ENCODE measurements at places on chromosomes 16 and 17.

DNA sequence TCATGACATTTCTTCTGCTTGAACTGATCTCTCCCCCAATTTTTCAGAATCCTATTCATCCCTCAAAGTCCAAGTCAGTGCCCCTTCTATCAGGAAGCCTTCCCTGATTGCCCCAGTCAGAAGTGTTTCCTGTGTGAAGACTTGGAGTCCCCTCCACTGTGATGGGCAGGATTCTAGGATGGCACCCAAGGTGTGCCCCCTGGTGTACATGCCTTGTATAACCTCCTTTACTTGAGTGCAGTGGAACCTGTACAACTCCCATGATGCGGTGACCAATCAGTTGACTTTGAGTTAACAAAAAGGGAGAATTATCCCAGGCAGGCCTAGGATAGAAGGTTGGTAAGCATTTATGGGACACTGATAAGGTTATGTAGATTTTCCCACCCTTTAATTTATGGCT is 23.4 kb downstream of the MYH13 start:
- peak; percentile 7 for DNase-seq

- peak; percentile 72 for DNase-seq
Measured at GRCh38 chr17:79087428-79088143, 13.0 kb downstream of the ENGASE start.

- no peak for DNase-seq
Measured at GRCh38 chr16:10107081-10107480, 75.1 kb downstream of the GRIN2A start.

GRCh38 chr17:45812102-45812501 is 28.0 kb downstream of the CRHR1 start:
- no peak for DNase-seq

GRCh38 chr17:17088086-17088485 is 45.8 kb downstream of the MPRIP start:
- peak; percentile 95 for DNase-seq

GRCh38 chr17:66518108-66518507 is 215.7 kb downstream of the PRKCA start:
- no peak for DNase-seq

- DNase-seq: no peak
Measured at GRCh38 chr17:2713881-2714280, 2.3 kb upstream of the CLUH start.

GRCh38 chr17:4389079-4389478 is 22.6 kb upstream of the UBE2G1 start:
- DNase-seq: no peak

DNA sequence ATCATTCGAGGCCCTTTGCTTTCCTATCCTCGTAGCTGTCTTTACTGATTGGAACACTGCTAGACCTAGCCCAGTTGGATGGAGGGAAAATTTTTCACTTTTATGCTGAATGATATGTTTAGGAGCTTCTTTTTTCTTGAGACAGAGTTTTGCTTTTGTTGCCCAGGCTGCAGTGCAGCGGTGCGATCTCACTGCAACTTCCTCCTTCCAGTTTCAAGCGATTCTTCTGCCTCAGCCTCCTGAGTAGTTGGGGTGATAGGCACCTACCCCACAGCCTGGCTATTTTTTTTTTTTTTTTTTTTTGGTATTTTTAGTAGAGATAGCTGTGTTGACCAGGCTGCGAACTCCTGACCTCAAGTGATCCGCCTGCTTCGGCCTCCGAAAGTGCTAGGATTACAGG is 17.3 kb upstream of the PSMC5 start:
- DNase-seq: no peak

GRCh38 chr17:78412403-78412802 is 34.0 kb downstream of the PGS1 start:
- DNase-seq: no peak

- no peak for DNase-seq
Measured at GRCh38 chr17:82443465-82444283, 6.9 kb downstream of the CYBC1 start.

Measured in hematopoietic multipotent progenitor cell treated with erythropoietin and hydrocortisone succinate and interleukin-3 and kit ligand, for 15 days (in vitro differentiated cells).